ENCODE measurements at places on chromosomes 5 and 9.

DNA sequence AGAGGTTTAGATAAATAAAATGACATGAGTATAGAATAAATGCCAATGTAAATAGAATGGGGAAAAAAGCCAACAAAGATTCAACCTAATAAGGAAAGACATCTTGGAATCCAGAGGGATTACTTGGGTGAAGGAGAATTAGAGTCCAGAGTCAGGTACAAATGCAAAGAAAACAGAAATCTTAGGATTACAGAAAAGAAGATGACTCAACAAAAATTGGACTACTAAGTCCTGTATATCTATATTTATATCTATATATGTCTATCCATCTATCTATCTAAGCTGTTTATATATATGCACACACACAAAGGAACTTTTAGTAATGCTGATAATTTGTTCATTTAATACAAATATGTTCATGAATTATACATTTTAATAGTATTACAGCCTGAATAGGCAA, 27.6 kb downstream of the FAM174A start:
- DNase-seq, result no peak

GRCh38 chr5:172096207-172096940, 89.9 kb upstream of the FBXW11 start:
- DNase-seq, result no peak

DNA sequence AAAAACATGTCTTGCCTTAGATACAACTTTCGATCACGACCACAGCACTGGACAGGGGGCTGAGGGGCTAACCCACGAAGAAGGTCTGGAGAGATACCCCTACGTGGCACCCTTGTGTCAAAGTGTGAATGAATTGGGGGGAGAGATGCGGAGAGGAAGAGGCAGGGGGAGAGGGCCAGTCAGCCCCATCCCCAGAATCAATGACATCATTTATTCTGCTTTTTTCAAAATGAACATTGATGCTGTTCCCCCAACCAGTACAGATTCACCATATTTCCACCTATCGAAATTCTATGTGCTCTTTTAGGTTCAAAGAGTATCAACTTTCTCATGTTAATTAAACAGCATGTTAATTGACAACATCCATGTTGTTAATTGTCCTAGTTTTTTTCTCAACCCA, 32.4 kb downstream of the DAP start:
- DNase-seq, result no peak

DNA sequence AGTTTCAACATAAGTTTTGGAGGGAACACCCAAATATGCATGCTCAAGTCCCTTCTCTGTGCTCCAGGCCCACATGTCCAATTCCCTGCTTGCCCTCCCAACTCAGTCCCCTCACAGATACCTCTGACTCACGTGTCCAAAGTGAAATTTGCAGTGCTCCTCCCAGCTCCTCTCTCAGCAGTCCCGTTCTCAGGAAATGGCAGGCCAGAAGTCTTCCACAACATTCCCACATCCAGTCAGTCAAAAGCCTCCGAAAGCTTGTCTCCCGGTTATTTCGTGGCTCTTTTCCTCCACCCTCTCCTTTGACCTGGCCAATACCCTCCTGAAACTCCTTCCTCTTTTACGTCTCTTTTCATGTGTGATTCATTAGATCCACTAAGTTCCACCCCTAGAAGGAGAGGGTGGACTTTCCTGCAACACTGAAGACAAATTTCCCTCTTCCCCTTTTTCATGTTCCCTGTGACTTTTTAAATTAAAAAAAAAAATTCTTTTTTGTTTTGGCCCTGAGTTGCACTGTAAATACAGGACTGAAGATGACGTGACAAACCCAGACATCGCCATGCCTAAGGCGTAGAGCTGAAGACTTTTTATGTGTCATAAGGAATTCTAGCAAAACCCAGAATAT, 12.8 kb upstream of the MGAT1 start:
- no peak for DNase-seq

DNA sequence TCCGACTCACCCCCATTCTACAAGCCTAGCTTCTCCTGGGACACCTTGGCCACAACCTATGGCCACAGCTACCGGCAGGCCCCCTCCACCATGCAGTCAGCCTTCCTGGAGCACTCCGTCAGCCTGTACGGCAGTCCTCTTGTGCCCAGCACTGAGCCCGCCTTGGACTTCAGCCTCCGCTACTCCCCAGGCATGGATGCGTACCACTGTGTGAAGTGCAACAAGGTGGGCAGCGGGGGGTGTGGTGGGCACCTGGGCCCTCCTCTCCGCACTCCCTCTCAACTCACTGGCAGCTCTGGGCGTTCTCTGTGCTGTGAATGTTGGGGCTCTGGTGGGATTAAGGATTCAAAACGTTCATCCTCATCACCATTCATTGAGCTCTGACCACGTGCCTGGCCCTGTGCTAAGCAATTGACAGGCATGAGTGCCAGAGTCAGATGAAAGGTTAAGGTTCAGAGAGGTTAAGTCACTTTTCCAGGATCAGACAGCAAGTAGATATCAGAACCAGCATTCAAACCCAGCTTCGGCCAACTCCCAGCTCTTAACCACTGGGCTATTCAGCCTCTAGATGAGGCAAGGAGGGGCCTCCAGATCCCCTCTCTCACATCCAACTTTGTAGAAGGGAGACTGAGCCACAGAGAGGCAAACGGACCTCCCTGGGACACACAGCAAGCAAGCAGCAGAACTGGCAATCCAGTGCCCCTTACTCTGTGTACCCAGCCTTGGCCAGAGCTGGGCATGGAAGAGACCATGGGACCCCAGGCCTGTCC, 9.9 kb downstream of the GFI1B start:
- no peak for DNase-seq

DNA sequence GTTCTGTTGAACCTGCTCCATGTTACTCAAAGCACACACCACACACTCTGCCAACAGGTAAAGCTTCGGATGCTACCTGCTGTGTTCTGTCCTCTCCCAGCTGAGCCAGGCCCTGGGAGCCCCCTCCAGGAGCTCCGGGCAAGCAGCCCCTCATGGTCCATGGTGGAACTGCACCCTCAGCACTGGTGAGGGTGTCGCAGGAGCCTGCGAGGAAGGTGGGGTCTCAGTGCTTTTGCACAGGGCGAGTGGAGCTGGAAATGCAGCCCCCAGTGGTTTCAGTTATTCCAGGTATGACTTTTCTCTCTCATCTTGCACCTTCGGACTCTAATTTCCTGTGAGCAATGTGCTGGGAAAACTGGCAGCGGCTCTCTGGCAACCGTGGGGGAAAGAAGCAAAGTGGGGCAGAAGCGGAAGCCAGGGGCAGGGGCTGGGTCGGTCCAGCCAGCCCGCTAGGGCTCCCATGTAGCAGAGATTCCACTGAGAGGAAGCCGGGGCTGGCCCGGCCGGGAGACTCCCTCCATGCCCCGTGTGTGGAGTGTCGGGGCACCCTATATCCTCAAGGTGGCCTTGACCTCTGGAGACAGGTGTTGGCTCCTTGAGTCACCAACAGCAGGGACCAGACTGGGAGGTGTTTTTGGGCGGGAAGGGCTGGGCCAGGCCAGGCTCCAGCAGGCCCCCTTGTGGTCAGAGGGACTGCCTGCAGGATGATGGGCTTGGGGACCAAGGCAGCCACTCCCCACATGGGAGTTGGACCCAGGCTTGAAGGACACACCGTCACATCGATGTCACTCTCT, 75.6 kb upstream of the PRSS3 start:
- peak; percentile 32 for DNase-seq

DNA sequence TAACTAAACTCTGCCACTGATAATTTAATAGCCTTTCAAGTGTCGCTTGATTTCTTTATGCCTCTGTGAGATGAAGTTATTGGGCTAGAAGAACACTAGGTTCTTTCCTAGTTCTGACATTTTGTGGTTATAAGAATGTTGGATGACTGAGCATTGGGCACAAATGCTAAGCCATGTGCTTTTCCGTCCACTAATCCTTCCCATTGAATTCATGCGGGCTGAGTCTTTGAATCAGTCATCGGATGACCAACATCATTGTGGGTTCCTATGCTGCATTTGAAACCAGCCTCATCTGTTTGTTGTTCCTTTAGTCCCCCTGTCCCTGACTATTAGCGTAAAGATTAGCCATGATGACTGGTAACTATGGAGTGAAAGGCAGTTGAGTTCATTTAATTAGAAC, 58.5 kb downstream of the ALDH1A1 start:
- peak; percentile 65 for DNase-seq

DNA sequence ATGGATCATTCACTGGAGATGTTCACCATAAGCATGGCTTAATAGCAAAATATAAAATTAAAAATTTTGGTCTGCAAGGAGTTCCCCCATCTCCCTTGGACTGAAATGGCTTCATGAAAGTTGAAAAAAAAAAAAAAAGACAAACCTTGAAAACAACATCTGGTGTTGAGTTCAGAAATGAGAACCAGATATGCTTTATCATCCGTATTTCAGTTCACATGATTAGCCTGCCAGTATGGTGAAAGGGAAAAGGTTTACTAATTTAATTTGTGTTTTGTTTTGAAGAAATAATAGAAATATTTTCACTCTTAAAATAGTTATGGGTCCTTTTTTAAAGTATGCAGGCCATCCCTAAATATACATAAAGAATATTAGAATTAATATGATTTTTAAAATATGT, 67.8 kb downstream of the TMEM167A start:
- DNase-seq, result no peak

DNA sequence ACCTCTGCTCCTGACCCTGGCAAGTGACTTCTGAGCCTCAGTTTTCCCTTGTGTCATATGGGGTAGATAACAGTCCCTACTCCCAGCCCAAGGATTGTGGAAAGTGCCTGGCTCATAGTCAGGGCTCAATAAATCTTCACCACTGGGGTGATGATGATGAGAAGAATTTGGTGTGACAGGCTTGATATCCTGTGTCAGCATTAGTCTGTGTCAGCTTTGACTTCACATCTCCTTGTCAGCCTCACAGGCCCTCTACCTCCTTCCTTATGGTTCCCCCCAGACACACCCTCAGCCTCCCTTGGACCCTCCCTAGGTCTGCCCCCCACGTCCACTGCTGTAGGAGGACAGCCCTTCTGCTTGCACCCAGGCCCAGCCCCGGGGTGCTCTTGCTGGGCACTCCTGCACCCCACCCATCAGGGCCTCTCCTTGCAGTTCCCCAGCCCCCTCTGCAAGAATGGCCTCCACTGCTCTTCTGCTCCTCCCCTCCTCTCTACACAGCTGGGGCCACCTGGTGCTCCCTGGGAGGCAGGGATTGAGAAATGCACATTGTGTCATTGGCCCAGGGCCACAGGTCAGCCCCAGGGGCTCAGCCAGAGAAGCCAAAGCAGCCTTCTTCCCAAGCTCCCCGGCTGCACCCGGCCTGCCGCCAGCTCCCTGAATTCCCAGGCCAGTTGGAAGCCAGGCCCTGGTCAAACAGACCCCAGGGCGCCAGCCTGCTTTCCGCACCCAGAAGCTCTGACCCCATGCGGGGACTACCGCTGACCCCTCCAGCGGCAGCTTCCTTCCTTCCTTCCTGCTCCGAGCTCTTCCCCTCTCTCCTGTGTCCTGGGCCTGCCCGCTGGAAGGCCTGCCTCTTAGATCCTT, 7.7 kb downstream of the FGFR4 start:
- no peak for DNase-seq

- no peak for DNase-seq
Observed at GRCh38 chr9:127166651-127167524, 44.5 kb upstream of the ANGPTL2 start.

GRCh38 chr5:176560364-176560763, 11.2 kb downstream of the CDHR2 start:
- no peak for DNase-seq

DNA sequence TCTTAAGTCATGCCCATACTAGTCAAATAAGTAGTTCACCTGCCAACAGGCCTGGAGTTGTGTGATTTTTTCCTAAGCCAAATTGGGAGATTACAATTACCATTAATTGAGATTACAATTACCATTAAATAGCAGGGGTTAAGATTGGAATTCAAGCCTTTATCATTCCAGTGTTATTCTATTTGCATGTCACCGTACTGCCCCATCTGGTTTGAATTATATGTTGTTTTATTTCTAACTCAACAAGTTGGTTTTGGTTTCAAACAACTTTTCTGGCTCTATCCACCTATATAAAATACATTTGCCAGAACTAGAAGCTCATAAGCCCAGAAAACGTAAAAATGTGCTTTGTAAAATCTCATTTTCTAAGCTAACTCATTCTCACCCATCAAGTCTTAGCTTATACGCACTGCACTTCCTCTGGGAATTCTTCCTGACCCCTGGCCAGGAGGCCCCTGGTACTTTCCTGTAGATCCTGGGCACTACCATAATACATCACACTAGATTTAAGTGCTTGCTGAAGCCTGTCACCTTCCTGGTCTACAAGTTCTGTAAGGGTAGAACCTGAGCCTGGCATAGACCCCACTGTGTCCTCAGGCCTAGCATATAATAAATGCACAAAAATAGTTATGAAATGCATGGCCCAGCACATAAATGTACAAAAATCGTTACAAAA, 242.0 kb upstream of the TRPM3 start:
- DNase-seq, result no peak

DNA sequence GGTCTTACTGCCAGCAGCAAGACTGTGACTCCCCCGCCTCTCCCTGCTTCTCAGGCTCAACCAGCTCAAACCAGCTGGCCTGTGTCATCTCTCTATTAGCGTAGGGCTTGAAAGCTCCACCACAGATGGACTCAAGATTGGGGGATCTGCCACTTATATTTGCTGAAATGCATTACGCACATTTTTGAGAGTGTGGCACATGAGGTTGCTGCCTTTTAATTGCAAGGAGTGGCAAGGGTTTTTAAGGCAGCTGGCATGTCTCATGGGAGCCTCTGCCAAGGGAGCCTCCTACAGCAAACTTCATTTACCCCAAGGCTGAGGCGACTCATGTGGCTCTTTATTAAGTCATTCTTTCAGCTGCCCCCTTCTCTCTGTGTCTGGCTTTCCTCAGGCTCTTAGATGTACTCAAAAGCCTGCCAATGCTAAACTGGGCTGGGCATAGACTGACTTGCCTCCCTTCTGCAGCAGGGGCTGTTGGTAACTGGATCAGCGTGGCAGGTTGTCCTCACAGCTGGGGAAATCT, 219.3 kb downstream of the SMARCA2 start:
- no peak for DNase-seq

DNA sequence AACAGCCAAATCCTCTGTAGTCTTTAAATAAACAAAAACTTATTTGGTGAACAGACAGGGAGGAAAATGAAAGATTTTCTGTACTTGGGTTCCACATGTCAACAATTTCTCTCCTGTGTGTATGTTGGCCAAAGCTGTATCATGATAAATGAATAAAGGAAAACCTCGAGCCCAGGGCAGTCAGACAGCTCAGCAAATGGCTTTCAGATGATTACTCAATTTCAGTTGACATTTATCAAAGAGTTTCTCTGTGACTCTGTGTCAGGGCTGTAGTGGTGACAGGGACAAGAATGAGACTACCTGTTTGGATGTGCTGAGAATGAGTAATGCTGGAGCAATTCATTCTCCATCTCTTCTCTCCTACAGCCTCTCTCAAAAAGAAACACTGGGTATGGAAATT, 45.7 kb upstream of the PTGS1 start:
- DNase-seq, result no peak

Measured in SK-MEL-5 (cell line).